Stimulated activated CD8-positive, alpha-beta memory T cell treated with anti-CD3 and anti-CD28 coated beads, Interleukin-7, amount 100 ng/mL, for 1 hour (primary cell): ENCODE measurements at places on chromosomes 4 and X.

DNA sequence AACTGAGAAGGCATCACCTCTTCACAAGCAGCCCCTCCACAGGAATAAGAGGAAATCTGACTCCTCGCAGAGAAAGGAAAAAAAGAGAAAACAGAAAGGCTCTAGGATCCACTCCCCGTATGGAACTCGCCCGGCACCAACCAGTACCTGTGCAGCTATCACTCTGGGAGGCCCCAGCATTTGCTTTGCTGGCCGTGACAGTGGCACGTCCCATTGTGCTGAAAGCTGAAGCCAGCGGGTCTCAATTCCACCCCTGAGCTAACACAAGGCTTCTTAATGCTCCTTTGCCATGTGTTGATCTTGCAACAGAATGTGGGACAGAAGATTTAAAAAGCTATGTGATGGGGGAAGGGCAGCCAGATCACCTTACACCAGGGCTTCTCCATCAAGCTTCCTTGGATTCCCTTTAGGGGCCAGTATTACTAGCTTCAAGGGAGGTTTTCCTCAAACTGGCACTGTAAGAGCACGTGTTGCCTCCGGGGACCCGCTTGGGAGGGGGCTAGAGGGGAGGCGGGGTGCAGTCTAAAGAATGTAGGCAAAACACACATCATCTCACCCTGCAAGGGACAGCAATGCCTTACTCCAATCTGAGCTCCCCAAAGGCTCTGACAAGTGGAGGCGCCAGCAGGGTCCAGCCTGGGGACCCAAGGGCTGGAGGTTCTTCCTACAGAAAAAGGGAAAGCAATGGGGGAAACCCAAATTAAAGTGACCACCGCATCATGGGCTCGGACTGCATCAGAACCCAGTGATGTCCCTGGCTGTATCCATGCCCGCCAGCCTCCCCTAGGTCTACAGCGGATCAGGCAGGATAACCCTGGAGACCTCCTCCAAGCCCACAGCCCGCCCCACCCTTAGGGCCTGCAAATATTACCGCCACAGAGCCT is 1.2 kb downstream of the USP46 start:
- no peak for DNase-seq

GRCh38 chr4:185710487-185710995 is 101.5 kb downstream of the SORBS2 start:
- no peak for DNase-seq

- DNase-seq: no peak
Measured at GRCh38 chr4:8227201-8227770, 28.2 kb downstream of the SH3TC1 start.

GRCh38 chrX:154890990-154891639 is 5.0 kb downstream of the F8A1 start:
- no peak for DNase-seq

- no peak for DNase-seq
Measured at GRCh38 chr4:1092983-1093361, 20.4 kb downstream of the RNF212 start.

DNA sequence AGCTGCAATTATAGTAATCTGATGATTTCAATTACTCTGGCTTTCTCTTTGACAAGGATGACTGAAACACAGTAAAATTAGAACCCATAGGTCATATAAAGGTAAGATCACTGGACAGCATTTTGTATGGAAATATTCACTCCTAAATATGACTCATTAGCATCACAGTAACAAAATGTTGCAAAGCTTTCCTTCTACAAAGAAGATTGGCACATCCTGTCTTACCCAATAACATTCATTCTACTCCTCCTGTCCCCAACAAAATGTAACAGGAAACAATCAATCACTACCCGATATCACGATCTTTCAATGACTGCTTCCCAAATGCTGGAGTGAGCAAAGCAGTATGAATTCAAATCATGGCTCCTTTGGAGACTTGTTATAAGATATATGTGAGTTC is 95.3 kb downstream of the FANCB start:
- no peak for DNase-seq

- DNase-seq: no peak
Measured at GRCh38 chr4:149845743-149846142, 30.1 kb upstream of the IQCM start.

DNA sequence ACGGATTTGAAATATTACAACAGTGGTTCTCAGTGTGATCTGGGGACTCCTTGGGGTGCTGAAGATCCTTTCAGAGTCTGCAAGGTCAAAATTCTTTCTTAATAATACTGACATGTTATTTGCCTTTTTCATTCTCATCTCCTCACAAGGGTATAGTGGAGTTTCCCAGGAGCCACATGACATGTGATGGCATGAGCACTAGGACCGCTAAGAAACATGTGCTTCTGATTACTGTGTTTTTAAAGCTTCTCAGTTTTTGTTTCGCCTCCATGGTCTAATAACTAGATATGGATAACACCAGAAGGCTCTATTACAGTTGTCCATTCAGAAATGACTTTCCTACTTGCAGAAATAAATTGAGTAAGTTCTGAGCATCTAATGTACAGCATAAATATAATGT is 156.1 kb downstream of the RAB28 start:
- no peak for DNase-seq

DNA sequence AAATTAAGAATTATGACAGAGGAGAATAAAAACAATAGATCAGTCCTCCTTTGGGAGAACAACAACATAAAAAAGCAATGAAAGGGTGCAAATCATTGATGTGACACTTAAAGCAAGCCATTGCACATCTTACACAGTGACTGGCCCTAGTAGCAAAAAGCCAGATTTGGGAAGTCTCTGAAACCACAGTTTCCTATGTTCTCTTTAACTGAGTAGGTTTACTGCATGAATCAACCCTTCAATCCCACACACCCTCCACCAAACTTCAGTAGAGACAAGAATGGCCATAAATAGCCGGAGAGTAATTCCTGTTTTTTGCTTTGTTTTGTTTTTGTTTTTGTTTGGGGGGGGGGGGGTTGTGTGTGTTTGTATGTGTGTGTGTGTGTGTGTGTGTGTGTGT is 180.8 kb downstream of the VEGFC start:
- DNase-seq: no peak
